ENCODE measurements at places on chromosomes 4 and X.

- DNase-seq, result no peak
Observed at GRCh38 chrX:100819534-100819836, 706 bp upstream of the CSTF2 start.

GRCh38 chr4:107721436-107722100 lies 1.5 kb upstream of the PAPSS1 start:
- DNase-seq, result no peak

- DNase-seq, result no peak
Observed at GRCh38 chr4:73764513-73764912, 24.1 kb downstream of the CXCL8 start.

- no peak for DNase-seq
Observed at GRCh38 chr4:7892212-7893019, 47.2 kb downstream of the AFAP1 start.

GRCh38 chrX:150372280-150372679 lies 9.2 kb downstream of the MAMLD1 start:
- no peak for DNase-seq

DNA sequence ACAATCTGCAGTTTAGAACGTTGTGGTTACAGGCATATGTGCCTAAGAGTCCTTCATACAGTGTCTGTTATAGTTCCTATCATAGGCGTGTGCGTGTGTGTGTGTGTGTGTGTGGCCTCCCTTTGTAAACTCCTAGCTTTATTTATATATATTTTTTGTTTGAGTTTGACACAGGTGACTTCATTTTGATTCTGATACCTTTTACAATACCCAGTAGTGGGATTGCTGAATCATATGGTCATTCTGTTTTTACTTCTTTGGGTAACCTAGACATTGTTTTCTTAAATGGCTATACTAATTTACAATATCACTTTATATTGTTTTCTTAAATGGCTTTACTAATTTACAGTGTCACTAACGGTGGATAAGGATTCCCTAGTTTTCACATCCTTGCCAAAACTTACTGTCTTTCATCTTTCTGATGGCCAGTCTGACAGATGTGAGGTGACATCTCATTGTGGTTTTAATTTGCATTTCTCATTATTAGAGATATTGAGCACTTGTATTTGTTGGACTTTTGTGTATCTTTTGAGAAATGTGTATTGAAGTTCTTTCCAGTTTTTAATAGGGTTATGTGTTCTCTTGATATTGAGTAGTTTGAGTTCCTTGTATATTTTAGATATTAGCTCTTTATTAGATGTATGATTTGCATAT lies 211.1 kb upstream of the NUDT6 start:
- no peak for DNase-seq

DNA sequence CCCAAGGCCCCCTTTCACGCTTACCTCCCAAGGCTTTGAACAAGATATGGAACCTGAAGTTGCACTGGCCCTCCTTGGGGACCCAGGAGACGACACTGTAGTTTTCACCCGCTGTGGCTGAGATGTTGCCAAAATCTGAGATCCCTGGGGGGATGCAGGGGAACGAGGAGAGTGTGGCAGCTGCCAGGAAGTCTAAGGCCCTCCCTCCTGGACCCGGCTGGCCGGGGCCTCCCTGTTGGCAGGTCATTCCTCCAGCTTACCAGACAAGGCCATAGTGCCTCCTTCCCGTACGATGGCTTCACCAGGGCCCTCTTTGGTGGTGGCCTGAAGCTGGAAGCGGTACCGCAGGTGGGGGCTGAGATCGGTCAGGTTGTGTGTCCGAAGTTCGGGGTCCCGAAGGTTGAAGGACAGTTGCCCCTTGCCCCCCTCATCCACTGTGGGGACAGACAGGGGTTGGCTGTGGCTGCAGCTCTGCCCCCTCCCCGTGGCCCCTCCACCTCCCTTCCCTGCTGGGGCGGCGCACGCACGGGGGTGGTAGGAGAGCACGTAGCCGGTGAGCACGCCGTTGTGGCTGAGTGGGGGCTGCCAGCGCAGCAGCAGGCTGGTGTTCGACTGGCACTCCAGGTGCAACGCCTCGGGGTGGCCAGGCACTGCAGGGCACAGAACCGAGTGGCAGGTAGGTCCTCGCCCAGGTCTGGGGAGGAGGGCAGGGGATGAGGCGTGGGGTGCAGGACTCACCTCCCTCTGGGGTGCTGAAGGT lies 21.2 kb downstream of the L1CAM start:
- no peak for DNase-seq

DNA sequence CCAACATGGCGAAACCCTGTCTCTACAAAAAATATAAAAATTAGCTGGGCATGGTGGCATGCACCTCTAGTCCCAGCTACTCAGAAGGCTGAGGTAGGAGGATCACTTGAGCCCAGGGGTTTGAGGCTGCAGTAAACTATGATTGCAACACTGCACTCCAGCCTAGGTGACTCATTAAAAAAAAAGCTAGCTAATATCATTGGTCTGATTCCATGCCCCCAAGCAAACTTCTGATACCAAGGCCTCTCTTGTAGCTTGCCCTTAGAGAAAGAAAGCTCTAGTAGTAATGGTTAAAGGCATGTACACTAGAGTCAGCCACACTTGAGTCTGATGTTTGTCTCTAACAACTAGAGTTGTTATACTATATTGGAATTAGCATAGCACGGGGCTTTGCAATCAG lies 32.6 kb upstream of the PHF8 start:
- peak; percentile 65 for DNase-seq

DNA sequence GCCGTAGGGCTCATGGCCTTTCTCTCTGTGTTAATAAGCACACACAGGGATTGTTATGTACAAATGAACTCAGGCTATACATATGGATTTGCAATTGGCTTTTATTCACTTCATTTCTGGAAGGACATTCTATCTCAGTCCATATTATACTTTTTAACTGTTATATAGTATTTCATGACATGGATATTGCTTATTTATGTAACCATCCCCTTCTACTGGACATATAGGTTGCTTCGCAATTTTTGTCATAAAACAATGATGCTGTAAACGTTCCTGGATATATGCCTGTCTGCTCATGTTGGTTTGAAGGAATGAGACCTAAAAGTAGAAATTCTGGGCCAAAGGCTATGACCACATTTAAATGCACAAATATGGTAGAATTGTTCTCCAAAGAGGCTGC lies 158.1 kb downstream of the BCOR start:
- DNase-seq, result no peak

DNA sequence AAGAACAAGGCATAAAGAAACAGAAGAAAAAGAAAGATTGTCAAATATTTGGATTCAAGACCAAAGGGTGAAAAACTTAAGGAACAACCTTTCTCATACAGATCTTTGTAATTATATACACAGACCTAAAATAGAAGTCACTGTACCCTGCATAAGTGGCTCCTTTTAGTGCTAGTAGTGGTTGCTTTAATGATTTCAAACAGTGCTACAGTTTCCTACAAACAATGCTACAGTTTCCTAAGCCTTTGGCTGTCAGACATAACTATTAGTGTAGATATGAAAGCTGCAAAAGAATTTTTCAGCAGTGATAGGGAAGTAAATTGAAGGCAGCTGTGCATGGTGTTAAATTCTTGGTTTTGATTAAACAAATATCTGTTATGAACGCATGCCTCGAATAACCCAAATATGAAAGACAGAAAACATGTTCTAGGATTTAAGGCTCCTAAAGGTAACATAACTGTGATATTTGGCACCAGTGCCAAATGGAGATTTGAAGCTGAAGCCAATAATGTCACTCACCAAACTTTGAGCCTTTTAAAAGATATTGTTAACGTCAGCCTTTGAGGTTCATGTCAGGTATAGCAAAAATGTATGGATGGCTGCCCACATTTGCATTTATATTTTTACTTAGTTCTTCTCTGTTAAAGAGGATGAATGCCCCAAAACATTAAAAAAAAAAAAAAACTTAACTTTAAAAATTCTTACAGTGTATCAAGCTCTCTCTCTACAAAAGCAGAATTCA lies 36.6 kb downstream of the SMARCAD1 start:
- DNase-seq, result no peak

DNA sequence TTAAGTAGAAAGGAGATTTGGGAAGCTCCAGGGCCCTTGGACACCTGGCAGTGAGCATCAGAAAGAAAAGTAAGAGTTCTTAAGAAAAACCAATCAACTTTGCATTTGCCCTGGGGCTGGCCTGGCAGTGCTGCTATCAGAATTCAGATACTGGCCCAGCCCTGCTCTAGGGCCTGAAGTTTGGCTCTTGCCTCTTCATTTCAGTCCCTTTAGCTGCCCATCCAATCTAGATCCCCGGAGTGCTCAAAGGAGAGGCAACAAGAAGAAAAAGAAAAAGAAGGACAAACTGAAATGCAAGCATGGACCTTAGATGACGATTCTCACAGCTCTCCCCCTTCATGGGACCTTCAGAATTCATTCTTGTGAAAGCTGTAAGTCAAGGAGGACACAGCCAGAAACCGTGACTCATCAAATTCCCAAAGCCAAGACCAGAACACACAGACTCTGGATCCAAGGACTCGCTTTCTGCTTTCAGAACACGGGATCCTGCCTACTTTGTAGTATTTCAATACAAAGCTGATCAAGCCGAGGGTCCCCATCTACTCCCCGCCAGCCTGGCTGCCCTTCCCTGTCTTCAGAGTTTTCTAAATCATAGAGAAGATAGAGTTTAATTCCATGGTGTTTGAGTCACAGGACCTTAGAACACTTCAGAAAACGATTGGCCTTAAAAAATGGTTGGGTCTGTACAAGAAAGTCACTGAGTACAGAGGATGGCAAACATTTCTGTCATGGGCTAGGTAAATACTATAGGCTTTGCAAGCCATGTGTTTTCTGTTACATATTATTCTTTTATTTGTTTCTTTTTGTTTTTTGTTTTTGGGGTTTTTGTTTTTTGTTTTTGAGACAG lies 103.7 kb downstream of the RBM47 start:
- DNase-seq, result peak; percentile 94

GRCh38 chr4:16706251-16706650 lies 192.2 kb downstream of the LDB2 start:
- DNase-seq, result no peak

- peak; percentile 20 for DNase-seq
Observed at GRCh38 chr4:181301735-181302710, 941.2 kb upstream of the TENM3 start.

DNA sequence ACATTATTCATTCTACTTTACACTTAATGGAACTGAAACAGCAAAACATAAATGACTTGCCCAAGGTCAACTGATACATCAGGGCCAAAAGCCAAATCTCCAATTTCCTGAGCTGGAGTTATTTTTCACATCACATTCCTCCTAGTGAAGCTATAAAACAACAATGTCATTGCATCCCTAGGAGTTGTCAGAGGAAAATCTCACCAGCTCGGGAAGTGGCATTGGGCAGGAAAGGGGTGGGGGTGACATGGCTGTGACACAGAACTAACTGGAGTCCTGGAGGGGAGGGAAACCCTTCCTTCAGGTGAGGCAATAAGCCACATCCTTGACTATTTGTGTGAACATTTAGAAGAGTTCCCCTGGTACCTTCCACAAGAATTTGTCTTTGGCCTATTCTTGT lies 47.3 kb downstream of the MEPE start:
- no peak for DNase-seq

- DNase-seq, result no peak
Observed at GRCh38 chr4:54363037-54363436, 133.9 kb downstream of the PDGFRA start.

DNA sequence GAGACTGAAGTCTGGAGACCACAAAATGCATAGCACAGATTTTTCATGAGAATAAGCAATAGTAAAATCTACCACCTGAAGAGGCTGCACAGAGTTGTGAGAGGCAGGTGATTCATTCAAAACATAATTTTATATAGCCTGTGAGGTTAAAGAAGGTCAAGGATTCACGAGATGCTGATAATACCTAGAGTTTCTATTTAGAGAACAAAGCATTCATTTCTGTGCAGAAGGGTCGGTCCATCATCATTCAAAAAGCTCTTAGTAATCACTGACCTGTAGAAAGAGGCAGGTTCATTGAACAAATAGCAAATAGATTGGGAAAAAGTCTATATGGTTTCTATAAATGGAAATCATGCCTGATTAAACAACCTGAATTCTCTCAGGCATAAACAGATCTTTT lies 26.6 kb downstream of the GABRB1 start:
- DNase-seq, result no peak

DNA sequence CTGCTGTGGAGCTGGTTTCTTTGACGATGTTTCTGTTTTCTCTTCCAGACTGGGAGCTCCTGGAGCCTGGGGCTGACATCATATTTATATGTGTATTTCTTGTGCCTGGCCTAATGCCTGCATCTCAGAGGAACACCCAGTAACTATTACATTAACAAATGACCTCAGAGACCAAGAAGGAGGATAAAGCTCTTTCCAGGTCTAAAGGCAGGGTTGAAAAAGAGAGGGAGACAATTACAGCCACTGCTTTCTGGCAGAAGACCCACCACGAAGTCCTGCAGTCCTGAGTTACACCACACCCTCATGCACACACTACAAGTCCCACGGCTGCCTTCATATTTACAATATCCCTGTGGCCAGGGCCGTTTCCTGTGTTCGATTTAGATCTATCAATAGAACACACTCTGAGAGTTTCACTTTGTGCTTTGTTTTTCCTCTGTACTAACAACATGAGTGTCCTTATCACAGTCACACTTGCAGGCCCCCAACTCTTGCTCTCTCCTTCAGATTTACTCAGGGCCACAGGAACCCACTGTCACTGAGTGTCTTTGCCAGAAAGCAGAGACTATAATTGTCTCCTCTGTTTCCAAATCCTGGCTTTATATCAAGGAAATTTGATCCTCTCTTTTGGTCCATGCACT lies 535.5 kb downstream of the MID1IP1 start:
- DNase-seq, result no peak

GRCh38 chrX:47831788-47832187 lies 4.9 kb upstream of the ZNF81 start:
- peak; percentile 36 for DNase-seq

DNA sequence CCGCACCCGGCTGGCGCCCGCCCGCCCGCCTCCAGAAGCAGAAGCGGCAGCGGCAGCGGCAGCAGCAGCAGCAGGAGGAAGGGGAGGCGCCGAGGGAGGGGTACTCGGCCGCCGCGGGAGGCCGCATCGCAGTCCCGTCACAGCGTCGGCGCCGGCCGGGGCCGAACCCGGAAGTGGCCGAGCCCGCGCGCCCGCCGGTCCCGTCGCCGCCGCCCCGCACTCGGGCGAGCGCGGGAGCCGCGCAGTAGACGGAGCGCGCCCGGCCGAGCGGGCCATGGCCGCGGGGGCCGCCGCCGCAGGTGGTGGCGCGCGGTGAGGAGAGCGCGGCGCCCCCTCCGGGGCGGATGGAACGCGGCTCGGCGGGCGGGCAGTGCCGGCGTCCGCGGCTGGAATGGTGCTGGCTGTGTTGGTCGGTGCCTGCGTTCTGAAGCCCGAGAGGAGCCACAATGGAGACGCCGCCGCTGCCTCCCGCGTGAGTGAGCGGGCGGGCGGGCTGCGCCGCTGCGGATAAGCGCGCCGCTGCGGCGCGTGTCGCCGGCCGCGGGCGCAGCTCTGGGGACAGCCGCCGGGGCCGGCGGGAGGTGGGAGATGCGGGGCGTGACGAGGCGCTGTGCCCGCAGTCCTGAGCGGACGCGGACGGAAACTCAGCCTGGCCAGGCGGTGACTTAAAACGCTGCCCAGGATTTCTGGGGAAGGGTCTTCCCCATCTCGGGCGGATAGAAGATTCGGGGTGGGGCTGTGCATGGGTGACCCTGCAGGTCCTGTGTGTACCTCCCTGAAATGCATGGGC lies at the start of gene KLHL2:
Gene KLHL2 (plus strand): TSS at position 131 of the 790 bp plus-strand sequence. CDS start 316 bp downstream, at position 447.
- DNase-seq, result peak; percentile 90

- no peak for DNase-seq
Observed at GRCh38 chr4:10671366-10671765, 13.2 kb downstream of the CLNK start.

All from adipocyte (in vitro differentiated cells).